ENCODE measurements at places on chromosomes 3 and 15.

DNA sequence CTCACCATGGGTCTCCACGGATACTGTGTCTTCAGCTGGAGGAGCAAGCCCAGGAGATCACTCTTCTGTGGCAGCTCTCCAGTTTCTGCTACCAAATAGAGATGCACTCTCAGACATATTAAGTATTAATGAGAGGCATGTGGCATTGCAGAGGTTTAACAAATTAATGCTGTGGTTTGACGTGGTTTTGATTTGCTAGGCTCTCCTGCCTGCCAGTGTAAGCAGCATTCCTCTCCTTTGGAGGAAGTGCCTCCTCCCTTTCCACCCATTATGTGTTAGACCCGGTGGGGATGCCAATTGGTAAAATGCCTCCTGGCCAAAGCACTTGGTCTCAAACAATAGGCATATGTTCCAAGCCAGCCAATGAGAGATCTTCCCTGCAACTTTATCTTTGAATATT lies 124.8 kb downstream of the MYLK start:
- DNase-seq = no peak

- DNase-seq = no peak
Observed at GRCh38 chr15:53670701-53671100, 88.8 kb downstream of the WDR72 start.

DNA sequence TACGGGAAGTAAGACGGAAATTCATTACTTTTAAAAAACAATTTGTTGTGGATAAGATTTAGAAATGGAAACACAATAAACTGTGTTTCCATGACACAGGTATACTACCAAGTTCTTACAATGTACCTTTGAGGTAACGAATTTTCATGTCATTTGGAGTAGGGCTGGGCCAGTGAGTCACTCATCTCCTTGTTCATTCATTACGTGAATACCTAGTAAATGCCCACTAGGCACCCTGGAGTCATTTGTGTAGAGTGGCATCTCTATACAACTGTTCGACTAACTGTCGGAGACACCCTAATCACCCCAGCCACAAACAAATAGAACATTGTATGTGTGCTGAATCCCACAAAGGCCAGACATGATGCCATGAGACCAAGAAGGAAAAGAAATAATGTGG lies 94.8 kb downstream of the IGF1R start:
- no peak for DNase-seq

GRCh38 chr3:196115678-196116083 lies 33.8 kb upstream of the TFRC start:
- no peak for DNase-seq

DNA sequence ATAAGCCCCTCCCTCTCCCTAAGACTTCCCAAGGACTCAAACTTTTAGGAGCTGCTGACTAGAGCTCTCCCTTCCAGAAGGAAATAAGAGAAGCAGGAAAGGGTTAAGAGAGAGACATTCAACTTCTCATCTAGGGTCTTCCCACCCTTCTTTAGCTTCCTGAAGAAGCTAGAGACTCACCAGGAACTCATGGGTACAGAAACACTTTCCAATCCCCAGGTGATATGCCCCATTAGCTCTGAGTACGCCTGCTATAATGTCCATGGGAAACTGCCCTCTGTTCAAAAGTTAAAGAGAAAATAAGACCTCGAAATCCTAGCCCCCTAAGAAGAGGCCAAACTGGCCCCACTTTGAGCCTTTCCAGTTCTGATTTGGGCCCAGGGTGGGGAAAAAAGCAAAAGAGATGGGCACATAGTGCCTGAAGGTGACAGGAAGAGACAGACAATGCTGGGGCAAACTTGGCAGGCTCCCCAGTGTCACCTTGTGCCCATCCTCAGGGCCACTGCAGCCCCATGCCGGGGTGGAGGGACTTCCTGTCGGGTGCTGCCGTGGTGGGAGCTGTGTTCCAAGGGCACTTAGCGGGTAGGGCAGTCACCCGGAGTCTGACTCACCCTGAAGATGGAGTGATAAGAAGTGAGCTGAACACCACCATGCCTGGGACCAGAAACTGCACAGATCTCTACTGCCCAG lies 29.5 kb downstream of the CCDC12 start:
- DNase-seq = no peak

GRCh38 chr15:56736881-56737707 lies 3.8 kb upstream of the ZNF280D start:
- no peak for DNase-seq

Measured in head of caudate nucleus (tissue), 42 donors.